ENCODE measurements at places on chromosomes 2 and 18. TPM values are rescaled to one million over a fixed set of nuclear protein-coding genes. Genes with fewer than 3 reads are reported as not detected.

Gene ZRANB3
- 4.7 TPM for total RNA-seq

Gene NEB
- total RNA-seq = 0.20 TPM

Gene SPATA3
- total RNA-seq = not detected

Gene CCDC85A
- 0.31 TPM for total RNA-seq

Gene PPP1CB
- total RNA-seq = 162 TPM

Gene NETO1
- not detected for total RNA-seq

Gene KYNU
- 216 TPM for total RNA-seq

Gene TMEFF2
- 0.34 TPM for total RNA-seq

Data from A549 treated with AZD2906 at 1 μM for 4 hours (cell line).